Hindlimb muscle (tissue), 1 donor: ENCODE measurements at places on chromosomes 6 and 20. TPM values are rescaled to one million over a fixed set of nuclear protein-coding genes. Genes with fewer than 3 reads are reported as not detected.

The FGD2 gene
- polyA plus RNA-seq = 5.7 TPM

The OR2J3 gene
- not detected for polyA plus RNA-seq

The GNL1 gene
- polyA plus RNA-seq = 57.1 TPM

The TBXT gene
- not detected for polyA plus RNA-seq

The BPIFB6 gene
- not detected for polyA plus RNA-seq

The OLIG3 gene
- polyA plus RNA-seq = not detected

The TEAD3 gene
- polyA plus RNA-seq = 74.7 TPM

The NOL7 gene
- 59.4 TPM for polyA plus RNA-seq

The SNAP25 gene
- polyA plus RNA-seq = 1.1 TPM
